GM19239 (cell line): ENCODE measurements at places on chromosomes 3 and 15.

GRCh38 chr3:156694536-156694935 lies 20.1 kb downstream of the TIPARP start:
- no peak for DNase-seq

DNA sequence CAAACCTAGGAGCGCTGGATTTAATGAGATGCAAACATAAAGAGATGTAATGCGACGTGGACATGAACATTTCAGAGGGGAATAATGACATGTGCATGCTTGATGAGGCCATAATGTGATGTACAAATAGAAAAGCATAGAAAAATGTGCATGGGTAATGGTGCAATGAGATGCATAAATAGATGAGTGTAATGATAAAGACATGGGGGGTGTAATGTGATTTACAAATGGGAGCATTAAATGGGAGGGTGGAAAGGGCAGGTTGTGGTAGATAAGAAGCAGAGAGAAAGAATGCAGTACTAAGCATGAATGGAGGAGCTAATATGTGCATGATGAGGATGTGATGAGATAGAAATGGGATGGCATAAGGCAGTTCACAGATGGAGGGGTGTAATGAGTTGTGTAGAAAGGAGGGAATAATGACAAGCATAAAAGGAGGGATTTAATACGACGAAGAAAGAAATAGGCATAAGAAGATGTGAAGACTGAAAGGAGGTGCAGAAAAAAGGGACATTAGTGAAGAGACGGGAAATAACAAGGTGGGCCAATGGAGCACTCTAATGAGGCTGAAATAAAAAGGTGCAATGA lies 137.5 kb upstream of the CCNL1 start:
- no peak for DNase-seq

DNA sequence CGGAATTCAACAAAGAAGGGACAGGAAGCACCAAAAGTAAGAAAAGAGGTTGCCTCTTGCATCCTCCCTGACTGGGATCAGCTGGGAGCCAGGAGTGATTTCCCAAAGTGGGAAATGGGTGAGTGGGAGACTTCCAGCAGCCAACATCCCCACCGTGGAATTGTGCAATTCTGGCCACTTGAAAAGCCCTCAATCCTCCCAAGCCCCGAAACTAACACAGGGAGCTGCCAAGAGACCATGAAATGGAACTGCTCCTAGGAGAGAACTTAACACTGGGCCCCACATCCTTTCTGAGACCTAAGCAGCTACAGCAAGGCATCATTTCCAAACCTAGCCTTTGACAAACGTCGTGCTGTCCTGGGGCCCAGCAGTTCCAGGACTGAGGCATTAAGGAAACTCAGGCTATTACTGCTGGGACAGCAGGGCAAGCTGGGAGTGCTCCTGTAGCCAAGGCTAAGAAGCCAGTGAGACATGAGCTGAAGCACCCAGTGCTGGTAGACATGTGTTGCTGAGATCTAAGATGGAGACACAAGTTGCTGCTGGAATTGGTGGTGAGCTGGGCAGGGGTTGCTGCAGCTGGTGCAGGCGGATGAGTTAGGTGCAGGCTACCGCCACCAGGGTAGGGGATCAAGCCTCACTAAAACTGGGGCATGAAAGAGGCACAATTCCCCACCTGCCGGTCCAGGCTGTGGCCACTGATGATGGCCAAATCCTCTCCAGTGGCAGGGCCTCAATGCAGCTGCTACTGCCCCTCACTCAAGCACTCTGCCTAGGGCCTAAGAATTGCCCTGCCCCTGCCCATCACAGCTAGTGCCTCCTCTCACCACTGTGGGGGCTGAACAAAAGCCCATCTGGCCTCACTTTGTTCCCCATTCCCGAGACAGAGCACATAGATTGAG lies 43.9 kb downstream of the ALDH1A2 start:
- DNase-seq: no peak

- no peak for DNase-seq
Measured at GRCh38 chr3:178671791-178672190, 135.6 kb downstream of the KCNMB2 start.

DNA sequence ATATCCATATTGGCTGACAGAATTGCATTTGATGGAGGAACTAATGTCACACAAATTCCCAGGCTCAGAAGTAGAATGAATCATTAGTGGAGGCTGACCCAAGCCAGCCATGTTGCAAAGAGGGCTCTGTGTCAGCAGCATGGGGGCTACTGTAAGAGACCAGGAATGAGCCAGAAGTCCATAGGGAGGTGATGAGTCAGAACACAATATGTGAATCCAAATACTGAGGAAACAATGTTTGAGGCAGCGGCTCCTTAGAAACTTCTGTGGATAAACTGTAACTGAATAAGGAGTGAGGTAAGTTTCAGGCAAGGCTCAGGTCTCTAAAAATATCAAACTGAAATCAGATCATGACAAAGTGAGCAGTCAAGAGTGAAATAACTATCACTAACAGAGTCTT lies 170.7 kb downstream of the WDR72 start:
- DNase-seq: no peak

- DNase-seq: no peak
Measured at GRCh38 chr15:55522742-55523450, 14.9 kb upstream of the DNAAF4 start.

- peak; percentile 2 for DNase-seq
Measured at GRCh38 chr3:114566162-114566755, 272.4 kb downstream of the TIGIT start.

- no peak for DNase-seq
Measured at GRCh38 chr3:27464646-27465045, 19.5 kb downstream of the SLC4A7 start.

GRCh38 chr15:40297356-40297755 lies 10.4 kb downstream of the PLCB2 start:
- no peak for DNase-seq

- DNase-seq: no peak
Measured at GRCh38 chr3:181017690-181018089, 28.2 kb upstream of the DNAJC19 start.

DNA sequence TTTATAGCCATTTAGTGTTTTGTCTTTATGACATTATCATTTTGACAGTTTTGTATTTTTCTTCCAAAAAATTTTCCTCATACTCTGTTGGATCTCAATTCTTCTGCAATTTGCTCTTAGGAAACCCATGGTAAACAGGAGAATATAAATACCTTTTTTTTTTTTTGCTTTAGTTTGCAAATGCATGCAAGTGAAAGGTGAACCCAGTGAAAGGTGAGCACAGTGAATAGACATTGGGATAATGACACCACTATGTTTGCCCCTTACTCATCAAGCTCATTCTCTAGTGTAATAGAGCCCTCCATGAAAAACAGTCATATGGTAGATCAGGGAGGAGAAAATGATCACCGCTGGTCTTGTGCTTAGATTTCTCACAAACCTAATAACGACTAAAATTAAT lies 59.0 kb upstream of the TRPC1 start:
- DNase-seq: no peak

GRCh38 chr3:66133853-66134445 lies 86.9 kb upstream of the SLC25A26 start:
- DNase-seq: no peak

DNA sequence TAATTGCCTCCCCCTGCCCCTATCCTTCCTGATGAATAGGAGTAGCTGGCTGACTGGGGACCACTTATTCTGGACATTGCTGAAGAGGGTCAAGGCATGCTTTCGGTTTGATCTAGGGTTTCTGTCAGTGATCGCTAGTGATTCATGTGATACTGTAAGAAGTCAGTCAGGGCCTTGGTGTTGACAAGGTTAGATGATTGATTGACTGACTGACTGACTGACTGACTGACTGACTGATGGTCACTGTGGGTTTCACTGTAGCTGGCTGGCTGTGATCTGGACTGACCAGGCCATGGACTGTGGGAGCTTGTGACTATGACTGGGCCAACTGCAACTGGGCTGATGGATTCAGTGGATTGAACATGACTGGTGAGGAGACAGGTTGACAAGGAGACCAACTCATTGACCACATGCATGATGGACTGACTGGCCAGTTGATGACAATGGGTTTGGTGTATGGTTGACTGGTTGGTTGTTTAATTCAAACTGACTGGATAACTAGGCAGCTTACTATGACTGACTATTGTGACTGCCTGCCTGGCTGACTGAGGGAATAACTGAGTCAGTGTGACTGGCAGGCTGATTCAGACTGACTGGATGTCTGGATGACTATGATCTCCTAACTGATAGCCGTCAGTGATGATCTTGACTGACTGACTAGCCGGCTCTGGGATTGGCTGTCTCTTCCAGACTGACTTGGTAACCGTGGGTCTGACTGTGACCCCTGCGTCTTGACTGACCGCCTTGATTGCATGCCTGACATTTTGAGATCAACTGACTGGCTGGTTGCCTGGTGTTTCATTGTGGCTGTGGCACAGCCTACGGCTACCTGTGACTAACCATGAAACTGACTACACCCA lies 509.9 kb downstream of the SHQ1 start:
- DNase-seq: no peak

DNA sequence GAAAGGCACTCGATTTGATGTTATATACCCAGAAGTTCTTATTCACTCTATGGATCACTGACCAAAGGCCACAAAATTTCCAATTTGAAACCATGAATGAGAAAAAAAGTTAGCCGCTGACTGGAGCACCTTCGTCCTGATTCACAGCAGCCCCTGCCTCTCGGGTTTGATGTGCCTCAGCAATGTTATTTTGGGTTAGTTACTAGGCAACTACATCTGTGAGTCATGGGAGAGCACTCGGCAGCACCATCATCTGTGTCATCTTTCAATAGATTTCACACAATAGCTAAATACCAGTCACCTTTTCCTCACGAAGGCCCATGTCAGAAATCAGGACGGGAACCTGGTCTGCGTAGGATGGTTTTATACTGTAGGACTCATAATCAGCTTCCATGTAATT lies 269.2 kb downstream of the ZBBX start:
- DNase-seq: no peak
